ENCODE measurements at places on chromosomes 3 and 15.

DNA sequence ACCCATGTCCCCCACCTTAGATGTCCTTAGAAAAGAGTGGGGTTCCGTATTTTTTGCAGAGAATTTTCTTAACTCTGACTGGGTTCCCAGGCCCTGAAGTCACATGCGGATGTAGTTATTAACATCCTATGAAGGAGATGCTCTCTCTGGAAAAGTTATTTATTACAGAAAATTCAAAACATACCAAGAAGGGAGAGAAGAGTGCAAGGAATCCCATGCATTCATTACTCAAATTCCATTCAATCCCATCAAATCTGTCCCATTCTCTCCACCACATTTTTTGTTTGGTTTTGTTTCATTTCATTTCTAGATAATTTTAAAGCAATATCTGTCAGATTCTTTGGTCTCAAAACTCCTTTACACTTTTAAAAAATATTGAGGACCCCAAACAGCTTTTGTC is 34.3 kb upstream of the ANKRD34C start:
- DNase-seq = no peak

DNA sequence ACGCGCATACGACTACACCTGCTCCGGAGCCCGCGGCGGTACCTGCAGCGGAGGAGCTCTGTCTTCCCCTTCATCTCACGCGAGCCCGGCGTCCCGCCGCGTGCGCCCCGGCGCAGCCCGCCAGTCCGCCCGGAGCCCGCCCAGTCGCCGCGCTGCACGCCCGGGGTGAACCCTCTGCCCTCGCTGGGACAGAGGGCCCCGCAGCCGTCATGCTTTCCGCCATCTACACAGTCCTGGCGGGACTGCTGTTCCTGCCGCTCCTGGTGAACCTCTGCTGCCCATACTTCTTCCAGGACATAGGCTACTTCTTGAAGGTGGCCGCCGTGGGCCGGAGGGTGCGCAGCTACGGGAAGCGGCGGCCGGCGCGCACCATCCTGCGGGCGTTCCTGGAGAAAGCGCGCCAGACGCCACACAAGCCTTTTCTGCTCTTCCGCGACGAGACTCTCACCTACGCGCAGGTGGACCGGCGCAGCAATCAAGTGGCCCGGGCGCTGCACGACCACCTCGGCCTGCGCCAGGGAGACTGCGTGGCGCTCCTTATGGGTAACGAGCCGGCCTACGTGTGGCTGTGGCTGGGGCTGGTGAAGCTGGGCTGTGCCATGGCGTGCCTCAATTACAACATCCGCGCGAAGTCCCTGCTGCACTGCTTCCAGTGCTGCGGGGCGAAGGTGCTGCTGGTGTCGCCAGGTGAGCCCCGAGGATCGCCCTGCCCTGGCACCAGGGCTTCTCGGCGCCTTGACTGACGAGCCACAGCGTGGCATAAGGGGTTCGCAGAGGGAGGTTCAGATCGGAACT is 420 bp downstream of the SLC27A2 start:
- peak; percentile 14 for DNase-seq

DNA sequence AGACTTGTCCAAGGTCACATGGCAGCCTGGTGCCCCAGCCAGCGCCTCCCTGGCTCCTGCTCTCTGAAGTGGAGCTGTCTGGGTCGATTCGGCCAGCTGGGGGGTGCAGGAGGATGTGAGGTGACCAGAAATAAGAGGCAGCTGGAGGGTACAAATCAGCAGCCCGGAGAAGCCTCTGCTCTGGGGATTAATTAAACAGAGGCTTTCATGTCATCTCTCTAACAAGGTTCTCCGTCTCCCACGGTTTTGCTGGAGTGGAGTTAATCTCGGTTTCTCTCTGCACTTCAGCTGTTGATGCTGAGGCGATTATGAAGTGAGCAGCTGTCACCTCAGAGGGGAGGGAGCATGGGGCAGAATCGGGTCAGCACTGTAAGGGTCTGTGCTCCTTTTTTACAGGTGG is 236.8 kb downstream of the TLE3 start:
- no peak for DNase-seq

GRCh38 chr3:33918126-33918756 is 119.8 kb downstream of the PDCD6IP start:
- DNase-seq = no peak

DNA sequence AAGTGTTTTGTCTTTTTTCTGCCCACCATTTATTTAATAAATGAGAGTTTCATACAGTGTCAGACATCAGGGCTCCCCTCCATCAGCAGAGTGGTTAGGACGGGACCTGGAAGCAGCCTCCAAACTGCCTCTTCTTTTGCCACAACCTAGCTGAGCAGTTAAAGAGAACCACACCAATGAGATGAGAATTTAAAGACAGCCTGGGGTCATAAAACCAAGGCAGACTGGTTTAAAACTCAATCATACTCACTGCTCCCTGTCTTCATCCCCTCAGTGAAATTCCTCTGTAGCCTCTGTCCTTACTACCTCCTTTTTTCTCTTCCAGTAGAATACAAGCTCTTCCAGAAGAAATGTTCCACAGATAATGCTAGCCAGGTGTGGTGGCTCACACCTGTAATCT is 78.7 kb downstream of the WWTR1 start:
- no peak for DNase-seq

DNA sequence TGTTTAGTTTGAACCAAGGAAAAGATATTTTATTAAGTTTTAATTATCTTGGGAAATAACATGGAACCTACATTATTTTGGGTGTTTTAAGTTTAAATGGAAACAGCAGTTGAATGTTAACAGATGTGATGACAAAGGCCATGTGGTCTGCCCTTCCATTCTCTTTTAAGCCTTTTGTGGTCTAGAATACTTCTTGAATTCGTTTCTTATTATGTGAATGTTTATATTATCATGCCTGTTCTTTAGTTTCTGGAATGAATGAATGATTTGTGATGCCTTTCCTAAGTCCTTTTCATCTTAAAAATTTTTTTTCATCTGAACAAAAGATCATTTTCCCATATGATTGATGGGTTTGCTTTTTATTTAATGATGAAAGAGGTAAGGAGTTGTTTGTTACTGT is 44.6 kb downstream of the SNRK start:
- DNase-seq = no peak

DNA sequence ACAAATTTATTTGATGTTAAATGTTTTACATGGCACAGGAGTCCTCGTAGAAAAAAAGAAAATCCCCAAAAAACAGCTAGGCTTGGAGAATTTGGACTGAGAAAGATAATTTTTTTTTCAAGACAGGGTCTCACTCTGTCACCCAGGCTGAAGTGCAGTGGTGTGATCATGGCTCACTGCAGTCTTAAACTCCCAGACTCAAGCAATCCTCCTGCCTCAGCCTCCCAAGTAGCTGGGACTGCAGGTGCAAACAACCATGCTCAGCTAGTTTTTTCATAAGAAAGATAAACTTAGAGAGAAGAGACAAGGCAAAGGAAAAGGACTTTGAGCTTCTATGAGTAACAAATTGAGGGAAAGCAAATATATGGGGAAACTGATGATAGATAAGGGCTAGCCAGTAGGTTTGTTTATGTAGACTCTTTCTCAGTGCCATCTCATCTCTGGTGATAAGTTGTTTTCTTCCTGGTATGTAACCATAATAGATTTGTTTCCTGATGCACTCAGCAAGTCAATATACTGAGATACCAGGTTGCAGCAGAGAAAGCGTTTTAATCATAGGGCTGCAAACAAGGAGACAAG is 13.1 kb upstream of the TRMT10C start:
- DNase-seq = no peak

- no peak for DNase-seq
Measured at GRCh38 chr3:66722675-66723074, 221.9 kb upstream of the LRIG1 start.

- DNase-seq = no peak
Measured at GRCh38 chr3:183285318-183285717, 32.3 kb downstream of the B3GNT5 start.

GRCh38 chr15:78000091-78000926 is 77.2 kb downstream of the TBC1D2B start:
- DNase-seq = peak; percentile 87

GRCh38 chr3:9793161-9793781 is 389 bp downstream of the ARPC4 start:
- no peak for DNase-seq

Data from CD4-positive, alpha-beta T cell treated with Interleukin-17A for 4 hours (primary cell).